ENCODE measurements at places on chromosomes 11 and 22.

- no peak for DNase-seq
These were observed 5.4 kb upstream of the MMP8 start for GRCh38 chr11:102729849-102730815.

DNA sequence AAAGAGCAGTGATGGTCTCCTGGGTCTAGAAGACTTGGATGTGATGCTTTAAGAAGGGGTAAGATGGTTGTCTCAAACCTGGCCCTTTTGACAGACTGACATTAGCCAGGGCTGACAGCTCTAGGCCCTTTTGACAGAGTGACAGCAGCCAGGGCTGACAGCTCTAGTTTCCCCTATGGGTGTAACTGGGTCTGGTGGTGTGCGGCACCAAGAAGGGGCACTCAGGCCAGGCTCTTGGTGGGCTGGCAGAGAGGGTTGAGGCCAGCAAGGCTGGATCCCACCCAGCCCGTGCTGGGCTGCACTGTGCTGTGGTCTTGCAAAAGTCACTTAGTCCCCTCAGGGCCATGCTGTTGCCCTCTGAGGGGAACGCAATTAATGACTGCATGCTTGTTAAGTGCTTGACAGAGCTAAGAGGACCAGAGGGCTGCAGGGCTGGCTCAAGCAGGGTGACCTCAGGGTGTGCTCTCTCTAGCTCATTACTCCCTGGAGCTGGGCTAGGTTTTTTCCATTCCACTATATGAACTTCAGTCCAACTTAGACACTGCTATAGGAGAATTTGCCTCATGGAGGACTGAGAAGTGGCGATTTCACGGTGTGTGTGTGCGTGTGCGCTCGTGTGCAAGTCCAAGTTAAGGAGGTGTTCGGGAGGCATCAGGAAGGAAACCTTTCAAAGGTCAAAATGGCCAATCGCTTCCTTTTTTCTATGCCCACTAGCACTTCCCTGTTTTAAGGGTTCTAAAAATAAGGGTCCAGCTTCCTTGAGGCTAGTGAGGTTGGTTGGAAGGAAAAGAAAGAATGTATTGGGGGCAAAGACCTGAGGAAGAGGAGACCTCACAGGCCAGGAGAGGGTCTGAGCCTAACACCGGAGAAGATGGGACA lies 4.4 kb downstream of the UBASH3B start:
- no peak for DNase-seq

- DNase-seq = no peak
These were observed 14.8 kb upstream of the WDR74 start for GRCh38 chr11:62854013-62854824.

GRCh38 chr11:95567685-95568084 lies 221.9 kb downstream of the FAM76B start:
- no peak for DNase-seq

DNA sequence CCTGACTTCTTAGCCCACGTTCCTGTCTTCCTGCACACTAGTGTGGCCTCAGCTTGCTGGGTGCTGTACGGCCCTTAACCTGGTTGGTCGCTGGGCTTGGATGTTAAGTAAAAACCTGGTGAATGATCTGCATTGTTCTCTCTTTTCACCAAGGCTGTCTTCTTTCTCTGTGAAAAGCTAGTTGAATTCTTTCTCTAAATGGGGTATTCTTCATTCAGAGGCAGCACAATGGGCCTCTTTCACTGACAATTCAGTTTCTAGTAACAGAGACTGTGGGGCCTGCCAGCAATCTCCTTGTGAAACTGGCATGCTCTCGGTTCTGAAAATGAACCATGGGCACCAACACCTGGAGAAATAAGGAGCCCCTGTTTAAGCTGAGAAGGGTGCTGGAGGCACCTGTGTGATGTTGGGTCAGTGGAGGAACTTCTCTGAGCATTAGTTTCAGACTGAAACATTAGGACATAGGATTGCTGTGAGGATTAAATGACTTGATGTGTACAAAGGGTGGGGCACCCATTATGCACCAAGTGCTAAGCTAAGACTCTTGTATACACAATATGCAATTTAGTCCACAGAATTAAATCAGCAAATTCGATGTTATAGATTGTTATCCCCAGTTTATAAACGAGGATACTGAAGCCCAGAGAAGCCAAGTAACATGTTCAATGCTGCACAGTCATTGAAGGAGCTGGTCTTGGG lies 33.1 kb upstream of the ELF5 start:
- peak; percentile 40 for DNase-seq

GRCh38 chr11:35539781-35540281 lies 14.4 kb upstream of the PAMR1 start:
- DNase-seq = peak; percentile 24

- no peak for DNase-seq
These were observed 23.3 kb upstream of the OR9Q2 start for GRCh38 chr11:58165504-58166106.

GRCh38 chr11:61004180-61004611 lies 32.7 kb downstream of the CD6 start:
- DNase-seq = peak; percentile 60

DNA sequence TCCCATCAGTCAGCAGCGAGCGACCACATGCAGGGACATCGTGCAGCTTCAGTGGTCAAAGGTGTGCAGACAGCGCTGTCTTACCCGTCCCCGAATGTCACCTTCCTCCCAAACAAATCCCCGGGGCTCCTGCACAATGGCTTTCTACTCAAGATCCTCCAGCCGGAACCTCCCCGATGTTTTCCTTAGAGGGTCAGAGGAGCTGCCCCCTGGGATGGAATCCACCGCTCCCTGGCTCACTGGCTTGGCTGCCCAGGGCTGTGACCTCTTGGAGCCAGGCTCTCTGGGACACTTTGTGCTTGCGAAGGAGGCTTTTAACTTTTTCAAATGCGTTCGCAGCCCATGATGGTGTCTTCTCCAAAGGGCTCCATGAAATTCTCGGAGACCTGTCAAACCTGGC lies 17.3 kb upstream of the FGF19 start:
- DNase-seq = no peak

DNA sequence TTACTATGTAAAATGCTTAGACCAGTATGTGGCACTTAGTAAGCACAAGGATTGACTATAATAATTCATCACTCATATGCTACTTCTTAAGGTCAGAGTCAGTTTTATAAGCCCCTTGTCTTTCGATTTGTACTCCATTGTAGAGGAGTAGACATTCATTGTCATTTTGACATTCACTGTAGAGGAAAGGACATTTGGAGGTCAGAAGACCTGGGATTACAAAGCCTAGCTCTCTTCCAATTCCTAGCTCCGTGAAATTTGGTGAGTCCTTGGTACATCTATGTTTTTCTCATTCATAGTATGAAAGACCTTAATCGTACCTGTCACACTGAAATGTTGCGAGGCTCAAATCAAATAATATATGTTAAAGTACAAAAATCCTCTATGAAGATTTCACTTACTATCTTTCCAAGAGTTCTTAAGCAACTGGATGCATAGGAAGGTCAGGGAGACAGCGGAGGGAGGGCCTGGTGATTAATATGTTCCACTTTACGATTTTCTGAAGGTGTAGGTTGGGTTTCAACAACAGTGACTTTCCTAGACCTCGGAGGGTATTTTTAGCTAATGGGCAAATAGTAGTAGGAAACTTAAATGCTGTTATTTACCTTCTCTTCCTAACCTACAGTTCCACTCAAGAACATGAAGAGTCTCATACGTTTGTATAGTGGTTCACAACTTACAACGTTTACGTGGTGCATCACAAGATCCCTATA lies 1.4 kb upstream of the EMSY start:
- DNase-seq = no peak

DNA sequence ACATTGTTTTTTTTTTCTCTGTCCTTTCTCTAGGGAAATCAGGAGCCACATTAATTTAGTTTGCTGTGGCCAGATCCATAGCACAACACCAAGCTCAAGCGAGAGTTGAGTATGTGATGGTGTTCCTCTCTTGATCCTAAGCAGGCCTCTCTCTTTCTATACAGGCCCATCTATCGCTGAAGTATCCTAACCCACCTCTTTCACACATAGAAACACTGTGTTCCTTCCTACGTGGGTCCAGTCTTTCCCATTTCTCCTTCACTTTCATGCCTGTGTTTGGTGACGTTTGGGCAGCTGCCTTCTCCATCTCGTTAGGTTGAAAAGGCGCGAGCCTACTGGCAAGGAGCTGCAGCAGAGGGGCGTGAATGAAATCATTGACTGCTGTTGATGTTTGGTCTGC lies 2.4 kb downstream of the PACS1 start:
- DNase-seq = no peak

GRCh38 chr22:47324435-47324990 lies 562.1 kb downstream of the TBC1D22A start:
- no peak for DNase-seq

GRCh38 chr11:130148796-130149326 lies 10.7 kb upstream of the ST14 start:
- no peak for DNase-seq

GRCh38 chr11:11409224-11409623 lies 56.2 kb upstream of the CSNK2A3 start:
- DNase-seq = no peak

DNA sequence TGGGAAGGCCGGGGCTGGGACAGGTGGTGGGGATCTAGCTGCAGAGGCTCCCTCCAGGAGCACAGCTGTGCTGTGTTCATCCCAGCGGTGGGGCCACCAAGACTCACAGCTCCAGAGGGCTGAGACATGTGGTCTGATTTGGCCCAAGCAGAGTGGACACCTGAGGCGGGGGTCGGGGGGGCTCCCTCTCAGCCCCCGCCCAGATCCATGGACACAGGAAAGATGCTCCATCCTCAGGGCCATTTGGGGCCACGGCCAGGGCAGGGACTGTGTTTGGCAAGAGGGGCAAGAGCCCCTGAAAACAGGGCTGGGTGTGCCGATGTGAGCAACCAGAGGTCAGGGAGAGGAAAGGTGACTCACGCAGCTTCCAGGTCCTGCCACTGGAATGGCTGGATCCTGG lies 219.4 kb downstream of the BRD1 start:
- no peak for DNase-seq

DNA sequence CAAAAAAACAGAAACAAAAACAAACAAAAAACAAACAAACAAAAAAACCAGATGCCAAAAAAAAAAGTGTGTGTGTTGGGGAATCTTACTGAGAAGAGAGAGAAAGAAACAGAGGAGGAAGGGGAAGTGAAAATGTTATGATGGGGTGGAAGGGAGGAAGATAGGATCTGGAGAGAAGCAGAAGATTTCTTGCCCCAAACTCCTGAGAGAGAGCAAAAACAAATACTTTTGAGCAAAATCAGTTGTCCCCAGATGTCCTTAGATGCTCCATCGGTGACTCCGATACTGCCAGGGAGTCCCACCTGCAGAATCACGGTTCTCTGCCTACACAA lies 19.9 kb upstream of the GRAMD1B start:
- no peak for DNase-seq

DNA sequence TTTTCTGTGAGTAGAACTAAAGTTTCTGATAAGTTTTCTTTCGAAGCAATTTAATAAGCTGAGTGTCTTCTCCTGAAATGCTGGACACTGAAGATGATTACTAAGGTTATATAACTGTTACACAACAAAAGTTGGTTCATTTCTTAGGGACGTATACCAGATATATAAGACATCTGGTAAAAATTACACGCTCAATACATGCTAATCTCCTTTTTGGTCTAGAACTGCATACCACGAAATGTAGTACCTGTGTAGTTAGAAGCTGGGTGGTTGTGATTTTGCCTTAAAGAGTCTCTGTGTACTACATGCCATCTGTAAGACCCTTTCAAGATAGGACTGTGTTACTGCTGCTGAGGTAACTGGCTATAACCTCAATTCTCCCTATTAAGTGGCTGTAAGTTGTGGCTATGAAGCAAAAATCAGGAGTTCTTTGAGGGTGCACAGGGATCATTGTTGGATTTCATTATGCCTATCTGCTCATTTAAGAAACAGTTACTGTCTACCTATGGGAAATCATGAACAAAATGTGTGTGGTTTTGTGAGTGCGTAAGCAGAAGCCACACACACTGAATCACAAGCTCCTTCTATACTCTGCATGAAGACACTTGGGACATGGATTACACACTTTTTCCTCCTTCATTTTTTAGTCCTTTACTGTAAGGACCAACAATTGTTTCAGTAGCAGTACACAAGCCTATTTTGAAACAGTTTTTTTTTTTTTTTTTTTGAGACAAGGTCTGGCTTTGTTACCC lies 195.9 kb downstream of the SWAP70 start:
- no peak for DNase-seq

Measured in testis (tissue), 5 donors.